Spinal cord (tissue), 10 donors: ENCODE measurements at places on chromosomes 1 and 21. TPM values are rescaled to one million over a fixed set of nuclear protein-coding genes. Genes with fewer than 3 reads are reported as not detected.

- no peak for DNase-seq
Observed at GRCh38 chr1:87428883-87429282, 100.2 kb downstream of the LMO4 start.

DNA sequence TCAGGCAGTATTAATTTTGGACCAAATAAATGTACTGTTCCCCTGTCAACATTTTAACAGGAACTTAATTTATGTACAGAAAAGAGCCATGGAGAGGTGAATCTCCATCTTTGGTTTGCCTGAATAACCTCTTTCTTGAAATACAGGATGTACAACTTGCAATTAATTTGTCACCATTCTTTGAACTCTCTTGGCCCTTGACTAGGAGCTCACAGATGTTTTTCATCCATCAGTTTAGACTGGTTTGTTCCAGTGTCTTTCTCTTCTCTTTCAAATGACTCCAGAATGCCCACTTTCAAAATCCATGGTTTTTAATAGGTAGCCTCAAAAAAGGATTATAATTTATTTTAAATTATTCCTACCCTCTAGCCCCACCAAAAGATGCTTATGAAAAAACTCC is 5.0 kb downstream of the MAP3K7CL start:
- DNase-seq = no peak

DNA sequence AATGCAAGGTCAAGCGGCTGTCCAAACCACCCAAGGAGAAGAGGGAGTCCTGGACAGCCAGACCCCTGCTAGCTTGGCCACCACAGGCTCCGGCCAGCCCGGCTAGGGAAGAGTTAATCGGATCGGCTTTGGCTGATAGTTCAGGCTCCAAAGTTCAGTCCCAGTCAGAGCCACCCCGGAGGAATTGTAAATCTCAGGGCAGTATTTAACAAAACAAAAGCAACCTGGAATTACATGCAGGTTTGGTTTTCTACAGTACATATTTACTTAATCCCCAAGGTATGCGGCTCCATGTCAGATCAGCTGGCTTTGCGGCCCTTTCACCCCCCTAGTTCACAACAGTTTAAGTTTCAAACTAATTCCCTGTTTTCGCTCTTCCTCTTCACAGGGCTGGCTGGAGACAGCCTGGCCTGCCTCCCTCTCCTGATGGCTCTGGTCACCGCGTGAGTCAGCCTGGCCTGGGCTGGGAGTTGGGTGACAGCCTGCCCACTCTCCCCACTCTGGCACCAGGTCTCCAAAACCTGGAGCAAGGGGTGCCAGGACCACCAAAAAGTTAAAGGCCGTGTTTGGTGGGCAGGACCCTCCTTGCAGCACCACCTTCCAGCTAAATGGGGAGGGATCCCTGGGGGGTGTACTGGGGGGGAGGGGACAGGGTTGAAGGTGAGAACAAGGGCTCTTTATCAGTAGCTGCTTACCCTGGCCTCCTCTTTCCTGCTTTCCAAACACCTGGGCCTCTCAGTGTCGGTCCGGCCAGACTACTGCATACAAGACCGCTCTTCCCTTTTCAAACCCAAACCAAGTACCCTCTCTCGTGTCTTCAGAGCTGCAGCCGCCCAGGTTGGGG is 1.9 kb downstream of the DHRS3 start:
- no peak for DNase-seq

GRCh38 chr1:26758358-26758757 is 29.4 kb upstream of the PIGV start:
- no peak for DNase-seq

GRCh38 chr1:61271412-61271789 is 189.0 kb downstream of the NFIA start:
- no peak for DNase-seq

- no peak for DNase-seq
Observed at GRCh38 chr1:100325415-100326324, 26.6 kb upstream of the CDC14A start.

DNA sequence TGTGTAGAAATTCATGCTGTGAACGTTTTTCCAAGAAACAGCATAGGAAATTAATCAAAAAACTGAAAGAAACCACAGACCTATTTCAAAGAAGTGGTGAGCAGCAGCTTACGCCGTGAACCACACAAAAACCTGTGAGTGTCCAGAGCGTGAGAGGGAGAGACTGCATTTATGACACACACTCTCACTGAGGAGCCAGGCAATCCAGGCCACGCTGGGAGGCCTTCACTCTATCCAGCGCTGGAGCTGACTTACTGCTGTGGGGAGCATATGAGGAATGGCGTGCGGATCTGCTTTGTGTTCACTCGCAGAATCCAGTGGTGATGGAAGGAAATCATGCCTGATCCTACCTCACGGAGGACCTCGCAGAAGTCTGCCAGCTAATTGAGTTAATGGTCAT is 12.7 kb downstream of the ADAMTS1 start:
- DNase-seq = no peak

GRCh38 chr1:215568299-215568692 is 1.2 kb downstream of the KCTD3 start:
- DNase-seq = no peak

DNA sequence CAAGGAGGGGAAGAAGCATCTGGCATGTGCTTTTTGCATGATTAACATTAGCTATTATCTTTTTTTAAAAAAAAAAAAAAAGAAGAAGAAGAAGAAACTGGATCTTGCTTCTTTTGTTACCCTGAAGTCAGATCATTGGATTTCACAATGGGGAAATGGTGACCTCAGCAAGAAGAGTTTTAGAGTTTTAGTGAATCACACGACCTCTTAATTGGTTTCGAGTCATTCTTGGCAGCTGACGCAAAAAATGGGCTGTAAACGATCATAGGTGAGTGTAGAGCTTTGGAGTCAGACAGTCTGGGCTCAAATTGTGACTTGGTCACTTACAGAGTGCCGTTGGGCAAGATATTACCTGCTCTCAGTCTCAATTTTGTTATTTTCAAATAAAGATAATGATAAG is 33.3 kb upstream of the PGBD5 start:
- no peak for DNase-seq

DNA sequence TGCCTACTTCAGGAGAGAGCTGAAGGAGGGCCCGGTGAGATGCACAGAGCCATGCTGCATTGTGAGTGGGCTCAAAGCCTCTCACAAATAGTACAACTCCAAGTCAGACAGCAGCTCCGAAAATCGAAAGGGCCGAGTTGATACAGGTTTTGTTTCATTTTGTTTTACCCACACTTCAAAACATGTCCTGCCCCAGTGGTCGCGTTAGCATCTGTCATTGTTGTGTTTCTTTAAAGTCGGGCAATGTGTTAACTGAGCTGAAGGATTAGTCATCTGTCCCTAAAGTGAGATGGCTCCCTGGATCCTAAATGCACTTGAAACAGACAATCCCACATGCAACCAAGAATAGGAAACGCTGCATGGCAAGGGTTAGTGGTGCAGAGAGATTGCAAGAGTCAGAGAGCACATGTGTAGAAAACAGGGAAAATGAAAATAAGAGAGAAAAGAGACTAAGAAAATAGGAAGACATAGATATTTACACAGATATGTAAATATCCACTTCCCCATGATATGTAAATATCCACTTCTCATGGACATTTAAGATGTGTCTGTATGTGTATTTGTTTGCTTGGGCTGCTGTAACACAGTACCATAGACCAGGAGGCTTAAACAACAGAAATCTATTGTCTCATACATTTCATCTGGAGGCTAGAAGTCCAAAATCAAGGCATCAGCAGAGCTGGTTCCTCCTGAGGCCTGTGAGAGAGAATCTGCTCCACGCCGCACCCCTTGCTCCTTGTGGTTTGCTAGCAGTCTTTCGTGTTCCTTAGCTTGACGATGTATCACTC is 131.4 kb upstream of the RAB4A start:
- no peak for DNase-seq

DNA sequence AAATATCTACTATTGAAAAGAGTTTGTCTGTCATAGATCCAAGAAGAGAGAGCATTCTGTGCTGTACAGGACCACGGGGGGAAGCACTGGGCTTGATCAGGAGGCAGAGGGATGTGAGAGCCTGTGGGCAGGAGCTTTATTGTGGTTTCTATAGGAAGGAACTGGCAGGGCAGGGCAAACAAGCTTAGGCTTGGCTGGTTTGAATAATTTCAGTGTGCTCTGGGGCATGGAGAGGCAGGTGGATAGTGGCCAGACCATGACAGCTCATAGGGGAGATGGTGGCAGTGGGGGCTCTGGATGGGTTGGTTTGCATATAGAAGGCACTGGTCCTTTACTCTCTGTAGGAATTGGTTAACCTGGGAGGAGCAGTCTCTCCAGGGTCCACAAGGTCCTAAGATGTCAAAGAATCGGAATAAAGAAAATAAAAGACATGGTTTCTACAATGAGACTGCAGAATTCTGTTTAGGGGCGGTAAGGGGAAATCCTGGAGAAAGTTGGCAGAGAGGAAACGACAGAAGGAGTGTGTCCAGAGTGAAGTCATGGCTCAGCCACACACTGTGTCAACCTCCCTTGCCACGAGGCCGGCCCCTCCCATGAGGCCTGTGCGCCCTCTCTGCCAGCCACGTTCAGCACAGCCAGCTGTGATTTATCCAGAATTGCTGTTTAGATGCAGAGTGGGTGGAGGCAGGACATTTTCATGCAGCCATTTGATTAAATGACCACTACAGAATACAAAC is 81.7 kb upstream of the PGBD5 start:
- DNase-seq = no peak

DNA sequence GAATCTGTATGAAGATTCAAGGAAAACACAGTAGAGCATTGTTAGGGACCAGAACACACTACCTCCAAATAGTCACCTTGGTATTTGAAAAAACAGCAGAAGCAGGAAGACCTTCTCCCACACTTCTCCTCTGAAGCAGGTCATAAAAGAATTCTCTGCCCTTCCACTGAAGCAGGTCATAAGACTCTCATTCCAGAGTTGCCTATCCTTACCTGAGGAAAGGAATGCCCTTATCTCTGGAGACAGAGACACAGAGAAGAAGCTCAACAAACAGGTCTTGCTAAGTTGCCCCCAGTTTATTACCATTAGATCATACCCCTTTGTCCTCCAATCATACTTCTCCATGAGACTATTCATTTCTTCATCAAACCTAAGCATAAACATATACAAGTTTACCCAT is 225.8 kb upstream of the TNR start:
- no peak for DNase-seq

Gene NR5A2
- total RNA-seq = 1.8 TPM

Gene ALX3
- not detected for total RNA-seq

Gene VANGL2
- total RNA-seq = 8.7 TPM

Gene CCDC181
- total RNA-seq = 14.8 TPM

Gene TMEM269
- total RNA-seq = 0.30 TPM
